EL (cell line): ENCODE measurements at places on chromosomes 7 and 10.
A peak's percentile ranks its signal among the peaks of the same experiment; 100 is the strongest.

GRCh38 chr7:82572195-82572880 is 128.8 kb upstream of the CACNA2D1 start:
- peak; percentile 88 for DNase-seq

DNA sequence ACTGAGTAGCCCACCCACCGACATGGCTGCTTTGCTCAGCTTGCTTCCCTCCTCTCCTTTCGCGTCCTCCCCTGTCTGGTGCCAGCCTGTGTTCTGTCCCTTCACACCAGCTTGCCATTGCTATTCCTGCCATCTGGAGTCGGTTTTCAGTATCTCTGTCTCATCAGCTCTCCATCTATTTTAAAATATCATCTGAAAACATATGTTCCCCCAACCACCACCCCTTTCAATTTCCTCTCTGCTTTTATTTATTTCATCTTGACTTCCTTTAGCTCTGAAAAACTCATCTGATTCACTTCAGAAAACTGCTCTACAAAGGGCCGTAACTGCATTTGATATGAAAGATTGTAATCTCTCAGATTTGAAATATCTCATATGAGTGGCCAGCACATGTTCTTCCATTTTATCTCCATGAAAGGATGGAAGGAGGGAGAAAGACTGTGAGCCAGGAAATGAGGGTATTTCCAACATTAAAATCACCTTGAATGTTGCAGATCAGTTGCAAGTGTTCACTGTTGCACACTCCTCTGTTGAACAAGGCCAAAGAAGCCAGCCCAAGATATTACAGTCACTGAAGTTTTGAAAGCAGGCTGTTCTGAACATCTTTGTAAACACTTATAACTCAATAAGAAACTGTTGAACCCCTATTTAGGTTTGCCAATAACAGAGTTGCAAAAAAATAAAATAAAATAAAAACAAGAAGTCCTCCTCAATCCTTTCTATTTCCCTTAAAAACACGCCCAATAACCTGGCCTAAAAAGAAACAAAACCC is 202.4 kb upstream of the NEBL start:
- DNase-seq = no peak

- no peak for DNase-seq
Observed at GRCh38 chr7:73912223-73912622, 51.3 kb downstream of the TMEM270 start.

DNA sequence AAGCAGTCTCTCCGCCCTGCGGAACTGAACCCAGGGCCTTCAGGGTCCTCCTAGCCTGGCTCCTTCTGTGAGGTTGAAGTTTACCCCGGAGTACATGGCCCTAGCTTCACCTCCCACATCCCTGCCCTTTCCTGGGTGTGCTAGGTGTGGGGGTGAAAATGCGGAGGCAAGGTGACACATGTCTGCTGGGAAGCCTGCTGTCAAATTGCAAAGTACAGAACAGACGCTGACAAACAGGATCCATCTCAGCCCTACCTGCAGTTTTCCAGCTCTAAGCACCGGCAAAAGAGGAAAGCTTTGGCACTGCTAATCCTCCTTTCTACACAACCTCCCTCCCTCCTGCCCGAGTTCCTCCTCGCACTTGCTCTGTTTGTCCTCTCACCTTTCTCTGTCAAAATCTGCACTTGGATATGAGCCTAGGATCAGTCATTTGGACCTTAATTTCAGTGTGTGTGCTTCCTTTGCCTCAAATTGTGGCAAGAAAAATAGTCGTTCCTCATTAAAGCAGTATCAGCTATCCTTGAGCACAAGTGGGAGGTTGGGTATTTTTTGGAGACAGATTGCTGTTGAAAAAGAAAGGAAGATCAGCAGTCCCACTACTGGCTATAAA is 14.4 kb upstream of the GPR15LG start:
- DNase-seq = no peak

GRCh38 chr7:988426-988911 is 5.5 kb downstream of the CYP2W1 start:
- DNase-seq = no peak

GRCh38 chr10:70816220-70816894 is 609 bp downstream of the SGPL1 start:
- peak; percentile 88 for DNase-seq

DNA sequence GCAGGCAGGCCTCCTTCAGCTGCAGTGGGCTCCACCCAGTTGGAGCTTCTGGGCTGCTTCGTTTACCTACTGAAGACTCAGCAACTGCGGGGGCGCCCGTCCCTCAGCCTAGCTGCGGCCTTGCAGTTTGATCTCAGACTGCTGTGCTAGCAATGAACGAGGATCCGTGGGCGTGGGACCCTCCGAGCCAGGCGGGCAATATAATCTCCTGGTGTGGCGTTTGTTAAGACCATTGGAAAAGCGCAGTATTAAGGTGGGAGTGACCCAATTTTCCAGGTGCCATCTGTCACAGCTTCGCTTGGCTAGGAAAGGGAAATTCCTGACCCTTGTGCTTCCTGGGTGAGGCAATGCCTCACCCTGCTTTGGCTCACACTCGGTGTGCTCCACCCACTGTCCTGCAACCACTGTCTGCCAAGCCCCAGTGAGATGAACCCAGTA is 159.2 kb upstream of the FOXP2 start:
- DNase-seq = no peak

DNA sequence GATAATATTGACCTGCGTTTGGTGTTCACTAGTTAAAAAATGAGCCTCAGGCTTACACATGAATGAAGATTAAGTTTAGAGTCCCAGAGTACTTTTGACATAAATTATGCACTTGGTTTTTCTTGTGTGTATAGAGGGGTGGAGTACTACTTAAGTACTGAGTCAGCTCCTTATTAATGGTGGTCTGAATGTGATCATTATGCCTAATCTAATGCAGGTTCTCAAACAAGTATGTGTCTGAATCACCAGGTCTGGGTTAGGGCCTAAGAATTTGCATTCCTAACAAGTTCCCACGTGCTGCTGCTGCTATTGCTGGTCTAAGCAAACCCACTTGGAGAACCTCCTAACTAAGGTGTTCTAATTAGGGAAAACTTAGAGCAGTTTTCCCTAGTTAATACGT is 30.7 kb upstream of the STOX1 start:
- peak; percentile 21 for DNase-seq

- no peak for DNase-seq
Observed at GRCh38 chr10:9625304-9625703, 1392.4 kb upstream of the CELF2 start.

- DNase-seq = no peak
Observed at GRCh38 chr10:129833994-129834739, 129.9 kb downstream of the EBF3 start.

- no peak for DNase-seq
Observed at GRCh38 chr7:156819733-156820295, 73.2 kb downstream of the LMBR1 start.

- DNase-seq = no peak
Observed at GRCh38 chr7:81516898-81517297, 252.9 kb downstream of the HGF start.

DNA sequence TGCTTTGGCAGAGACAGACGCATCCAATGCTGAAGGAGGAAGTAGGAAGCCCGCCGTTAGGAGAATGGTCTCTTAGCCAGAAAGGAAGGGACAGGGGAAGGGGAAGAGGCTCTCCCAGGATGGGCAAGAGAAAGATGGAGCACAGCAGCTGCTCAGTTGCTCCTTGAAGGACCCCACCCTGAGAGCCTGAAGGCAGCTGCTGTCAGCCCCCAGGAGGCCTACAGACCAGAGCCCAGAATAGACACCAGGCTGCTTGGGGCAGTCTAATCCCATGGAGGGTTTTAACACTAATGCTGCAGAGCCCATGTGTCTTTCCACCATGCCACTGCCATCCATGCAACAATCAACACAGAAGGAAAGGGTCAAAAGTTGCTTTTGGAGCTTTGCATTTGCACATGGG is 3.5 kb upstream of the C7orf33 start:
- no peak for DNase-seq

GRCh38 chr10:35369049-35369611 is 32.8 kb downstream of the CCNY start:
- no peak for DNase-seq

DNA sequence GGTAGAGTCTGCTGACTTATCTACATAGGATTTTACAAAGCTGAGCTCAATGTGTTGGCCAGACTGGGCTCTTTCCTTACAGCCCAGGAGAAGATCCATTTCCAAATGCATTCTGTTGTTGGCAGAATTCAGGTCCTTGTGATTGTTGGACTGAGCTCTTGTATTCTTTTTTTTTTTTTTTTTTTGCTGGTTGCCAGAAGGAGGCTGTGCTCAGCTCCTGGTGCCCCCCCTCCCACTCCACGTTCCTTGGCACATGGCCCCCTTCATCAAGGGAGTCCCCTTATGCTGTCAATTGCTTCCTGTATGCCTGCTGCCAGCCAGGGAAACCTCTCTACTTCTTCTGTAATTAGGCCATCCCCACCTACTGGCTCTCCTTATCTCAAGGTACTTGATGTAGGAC is 518.1 kb upstream of the AKR1E2 start:
- DNase-seq = no peak

- no peak for DNase-seq
Observed at GRCh38 chr10:14353291-14353913, 22.7 kb upstream of the FRMD4A start.

- DNase-seq = no peak
Observed at GRCh38 chr7:139345042-139345441, 3.9 kb downstream of the FMC1 start.

- peak; percentile 42 for DNase-seq
Observed at GRCh38 chr10:96188916-96189315, 58.8 kb downstream of the ZNF518A start.

GRCh38 chr10:79171504-79171903 is 102.7 kb downstream of the ZMIZ1 start:
- no peak for DNase-seq

DNA sequence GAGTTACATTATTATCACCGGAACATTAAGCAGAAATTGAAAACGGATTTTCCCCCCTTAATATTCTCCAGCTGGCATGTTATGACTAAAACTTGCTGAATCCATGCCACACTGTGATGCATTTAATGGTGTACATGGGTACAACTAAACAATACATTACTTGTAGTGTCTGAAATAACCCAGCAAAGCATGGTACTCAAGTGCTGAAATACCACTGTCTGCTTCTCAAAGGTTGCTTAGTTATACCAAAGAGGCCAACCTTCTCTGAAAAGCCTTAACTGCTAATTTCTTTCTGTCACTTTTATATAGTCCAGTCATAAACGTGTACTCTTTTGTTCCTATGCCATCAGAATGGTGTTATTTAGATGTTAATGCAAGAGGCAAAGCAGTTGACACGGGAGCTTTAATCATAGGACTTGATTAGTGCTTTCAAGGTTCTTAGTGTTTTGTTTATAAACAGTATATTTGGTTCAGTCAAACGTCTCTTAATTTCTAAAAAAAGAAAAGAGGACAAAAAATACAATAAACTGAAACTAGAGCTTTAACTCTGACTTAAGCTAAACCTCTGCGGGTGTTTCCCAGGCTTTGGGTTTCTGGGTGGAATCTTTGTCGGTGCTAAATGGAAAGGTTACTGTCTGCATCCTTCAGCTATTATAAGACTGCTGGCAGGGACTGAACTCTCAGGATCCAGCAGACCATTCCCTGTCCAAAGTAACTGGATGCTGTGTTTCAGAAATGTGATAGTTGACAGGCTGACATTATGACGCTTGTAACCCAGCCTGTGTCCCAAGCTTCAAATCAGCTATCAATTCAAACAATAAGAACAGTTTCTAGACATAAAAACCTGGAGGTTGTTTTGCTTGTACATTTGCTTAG is 202.6 kb downstream of the PPP1R3A start:
- DNase-seq = no peak

- no peak for DNase-seq
Observed at GRCh38 chr10:133444342-133445267, 9.1 kb upstream of the SCART1 start.

GRCh38 chr7:98051118-98051744 is 55.4 kb upstream of the LMTK2 start:
- no peak for DNase-seq

GRCh38 chr10:34922138-34922537 is 107.0 kb upstream of the PARD3 start:
- peak; percentile 77 for DNase-seq

DNA sequence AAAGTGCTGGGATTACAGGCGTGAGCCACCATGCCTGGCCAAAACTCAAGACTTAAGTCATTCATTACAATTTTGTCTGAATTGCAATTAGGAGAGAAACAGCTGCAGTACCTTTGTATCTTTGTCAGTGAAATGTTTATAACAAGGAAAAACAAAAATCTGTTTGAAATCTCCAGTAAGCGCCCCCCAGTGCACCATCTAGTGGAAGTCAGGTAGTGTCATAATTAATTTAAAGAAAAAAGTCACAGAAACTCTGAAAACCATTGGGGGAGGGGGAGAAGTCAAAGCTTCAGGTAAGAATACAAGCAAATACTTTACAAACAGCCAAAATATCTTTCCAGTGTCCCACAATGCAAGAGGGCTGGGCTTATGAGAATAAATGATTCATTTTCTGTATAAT is 2.8 kb downstream of the MPP7 start:
- DNase-seq = no peak

GRCh38 chr7:91226411-91226810 is 37.8 kb upstream of the FZD1 start:
- DNase-seq = no peak

DNA sequence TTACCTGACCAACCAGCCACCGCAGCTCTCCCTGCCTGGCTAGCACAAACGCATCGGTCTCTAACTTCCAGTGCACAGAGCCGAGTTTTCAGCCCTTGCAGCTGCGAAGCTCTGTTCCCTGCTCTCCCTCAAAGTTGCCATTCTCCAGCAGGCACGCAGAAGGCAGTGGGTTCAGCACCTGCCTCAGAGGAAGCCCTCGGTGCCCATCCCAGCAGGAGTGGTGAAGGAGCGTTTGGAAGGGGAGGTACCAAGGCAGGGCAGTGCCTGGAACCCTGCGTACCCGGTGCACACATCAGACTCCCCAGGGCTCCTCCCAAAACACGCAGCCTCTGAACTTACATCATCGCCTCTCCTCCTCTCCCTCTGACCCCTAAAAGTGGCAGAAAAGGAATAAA is 1.7 kb upstream of the STK32C start:
- DNase-seq = no peak

DNA sequence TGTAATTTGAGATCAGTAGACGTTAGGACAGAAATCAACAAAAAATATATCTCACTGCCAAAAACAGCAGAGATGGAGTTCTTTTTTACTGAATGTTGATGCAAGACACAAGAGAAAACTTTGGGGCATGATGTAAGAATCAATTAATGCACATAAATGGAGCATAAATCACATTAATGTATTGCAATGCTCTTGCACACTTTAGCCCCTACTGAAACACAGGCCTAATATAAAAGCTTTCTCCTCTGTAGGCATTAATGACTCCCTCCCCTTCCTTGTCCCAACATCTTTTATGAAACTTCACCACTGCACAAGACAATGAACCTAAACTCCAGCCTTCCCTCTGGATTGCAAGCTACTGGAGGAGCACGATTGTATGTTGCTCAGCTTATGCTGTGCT is 58.8 kb downstream of the CACNA2D1 start:
- DNase-seq = no peak
